Activated naive CD4-positive, alpha-beta T cell treated with anti-CD3 and anti-CD28 coated beads for 36 hours (primary cell): ENCODE measurements at places on chromosomes 6 and 20. TPM values are rescaled to one million over a fixed set of nuclear protein-coding genes. Genes with fewer than 3 reads are reported as not detected.

DNA sequence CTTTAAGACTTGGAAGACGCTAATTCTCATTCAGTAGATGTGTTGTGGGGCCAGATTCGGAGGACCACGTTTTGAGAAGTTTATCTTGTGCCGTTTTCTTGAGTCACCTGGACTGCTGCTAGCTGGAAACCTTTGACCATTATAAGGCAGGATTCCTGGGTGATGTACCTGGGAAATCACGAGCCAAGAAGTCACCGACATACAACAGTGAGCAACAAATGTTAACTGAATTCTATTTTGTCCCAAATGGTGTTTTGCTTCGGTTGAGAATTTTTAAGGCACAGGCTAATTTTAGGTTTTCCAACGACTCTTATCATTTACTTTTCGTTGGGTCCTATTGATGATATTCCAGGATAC lies 93.4 kb upstream of the BTN3A2 start:
- DNase-seq = no peak

GRCh38 chr6:144149894-144150709 lies at the start of gene STX11:
TSS of gene STX11 (plus strand) at chr6:144150517. CDS start at chr6:144186628, 36,111 bp downstream.
- DNase-seq = peak; percentile 91

DNA sequence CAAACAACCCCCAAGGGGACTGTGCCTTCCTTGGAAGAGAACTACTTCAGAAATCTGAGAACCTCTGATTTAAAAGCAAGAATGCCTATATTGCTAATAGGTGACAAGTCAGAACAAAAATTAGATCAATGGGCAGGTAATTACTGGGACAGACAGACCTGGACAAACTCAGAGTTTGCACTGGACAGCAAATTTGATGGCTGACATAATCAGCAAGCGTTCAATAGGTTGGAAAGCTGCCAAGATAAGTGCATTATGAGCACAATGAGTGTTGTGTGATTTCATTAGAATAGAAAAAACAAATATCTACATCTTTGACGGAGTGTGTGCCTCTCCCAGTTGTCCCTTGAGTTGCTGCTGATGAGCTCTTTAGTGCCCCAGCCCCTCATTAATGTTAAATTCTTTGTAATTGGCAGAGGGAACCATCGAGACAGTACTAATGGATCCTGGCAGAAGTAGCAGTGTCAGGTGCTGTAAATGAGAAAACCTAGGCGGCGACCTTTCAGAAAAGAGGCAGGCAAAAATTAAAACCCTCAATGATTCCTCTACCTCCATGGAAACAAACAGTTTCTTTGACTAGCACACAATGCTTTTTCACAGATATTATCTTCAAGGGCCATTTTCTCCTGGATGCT lies 116.5 kb upstream of the COL21A1 start:
- DNase-seq = no peak

DNA sequence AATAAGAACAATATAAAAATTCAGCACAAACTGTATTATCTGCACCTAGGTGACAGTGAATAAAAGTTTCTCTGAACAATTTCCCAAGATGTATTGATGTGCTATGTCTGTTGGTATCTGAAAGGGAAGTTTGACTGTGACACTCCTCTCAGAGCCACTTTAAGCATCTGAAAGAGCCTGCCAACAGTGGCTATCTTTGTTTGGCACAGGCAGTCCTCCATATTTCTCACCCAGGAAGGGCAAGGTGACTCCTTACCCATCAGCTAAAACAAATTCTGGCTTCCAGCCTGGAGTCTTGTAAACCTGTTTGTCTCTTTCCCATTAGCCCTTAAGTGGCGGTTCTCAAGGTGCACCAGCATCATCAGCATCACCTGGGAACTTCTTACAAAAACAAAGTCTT lies 122.4 kb upstream of the VGLL2 start:
- no peak for DNase-seq

DNA sequence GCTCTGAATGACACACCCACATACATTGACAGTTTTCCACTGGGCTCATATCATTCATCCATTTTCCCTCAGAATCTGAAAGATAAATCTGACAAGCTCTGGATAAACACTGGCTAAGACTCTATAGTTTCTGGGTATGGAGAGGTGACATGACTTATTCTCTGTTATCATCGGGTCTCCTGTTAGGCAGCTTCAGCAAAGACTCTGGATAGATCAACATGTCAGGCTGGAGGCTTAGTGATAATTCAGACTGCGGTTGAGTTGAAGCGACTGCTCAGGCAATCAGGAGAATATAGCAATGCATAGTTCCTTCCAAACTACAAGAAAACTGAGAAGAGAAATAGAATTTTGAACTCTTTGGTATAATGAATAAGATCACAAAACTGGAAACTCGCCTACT lies 394.6 kb downstream of the CBLN4 start:
- DNase-seq = no peak

GRCh38 chr6:82030761-82031503 lies 216.6 kb downstream of the IBTK start:
- no peak for DNase-seq

GRCh38 chr20:8242827-8243724 lies 111.0 kb downstream of the PLCB1 start:
- DNase-seq = no peak

DNA sequence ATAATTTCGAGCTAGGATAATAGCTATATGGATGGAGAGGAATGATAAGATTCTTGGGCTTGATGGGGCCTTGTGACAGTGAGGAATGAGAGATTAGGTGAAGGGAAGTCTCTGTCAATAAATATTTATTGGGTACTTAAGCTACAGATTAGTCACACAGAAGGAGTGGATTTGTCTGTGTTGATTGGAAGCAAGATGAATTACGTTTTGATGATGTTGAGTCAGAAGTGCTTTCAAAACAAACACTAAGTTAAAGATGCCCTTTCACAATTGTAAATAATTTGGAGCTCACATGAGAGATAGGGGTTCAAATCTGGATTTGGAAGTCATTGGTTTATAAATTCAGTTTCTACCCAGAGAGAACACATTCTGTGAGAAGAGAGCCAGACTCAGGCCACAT lies 834.2 kb downstream of the KIF16B start:
- no peak for DNase-seq

GRCh38 chr6:87645080-87645479 lies 55.1 kb downstream of the ORC3 start:
- no peak for DNase-seq

GRCh38 chr6:33095681-33096080 lies 19.9 kb downstream of the HLA-DPB1 start:
- no peak for DNase-seq

GRCh38 chr6:169867751-169868191 lies 116.3 kb downstream of the ERMARD start:
- no peak for DNase-seq

GRCh38 chr20:46701556-46701955 lies 7.9 kb upstream of the SLC2A10 start:
- DNase-seq = no peak

DNA sequence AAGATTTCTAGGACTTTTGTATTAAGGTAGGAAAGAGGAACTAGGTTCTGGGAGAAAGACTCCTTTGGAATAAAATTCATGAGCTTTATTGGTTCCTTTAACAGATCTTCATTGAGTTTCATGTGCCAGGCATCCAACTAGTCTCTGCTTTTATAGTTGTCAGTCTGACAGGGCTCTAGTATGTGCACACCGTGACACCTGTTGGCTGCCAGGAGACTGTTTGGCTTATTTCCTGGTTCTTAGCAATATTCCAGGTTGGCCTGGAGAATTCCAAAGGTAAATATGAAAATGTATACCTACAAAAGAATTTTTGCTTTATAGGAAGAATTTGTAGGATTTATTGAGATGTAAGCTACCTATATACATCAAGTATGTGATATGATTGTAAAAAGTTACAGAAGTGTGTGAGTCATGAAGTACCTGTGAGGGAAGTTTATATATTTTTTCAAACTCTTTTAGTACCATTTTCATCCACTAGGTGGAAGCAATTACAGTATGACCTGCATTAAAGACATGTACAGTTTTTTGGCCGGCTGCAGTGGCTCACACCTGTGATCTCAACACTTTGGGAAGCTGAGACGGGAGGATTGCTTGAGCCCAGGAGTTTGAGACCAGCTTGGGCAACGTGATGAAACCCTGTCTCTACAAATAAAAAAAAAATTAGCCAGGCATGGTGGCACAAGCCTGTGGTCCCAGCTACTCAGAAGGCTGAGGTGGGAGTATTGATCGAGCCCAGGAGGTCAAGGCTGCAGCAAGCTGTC lies 35.2 kb downstream of the NDUFAF5 start:
- peak; percentile 16 for DNase-seq

DNA sequence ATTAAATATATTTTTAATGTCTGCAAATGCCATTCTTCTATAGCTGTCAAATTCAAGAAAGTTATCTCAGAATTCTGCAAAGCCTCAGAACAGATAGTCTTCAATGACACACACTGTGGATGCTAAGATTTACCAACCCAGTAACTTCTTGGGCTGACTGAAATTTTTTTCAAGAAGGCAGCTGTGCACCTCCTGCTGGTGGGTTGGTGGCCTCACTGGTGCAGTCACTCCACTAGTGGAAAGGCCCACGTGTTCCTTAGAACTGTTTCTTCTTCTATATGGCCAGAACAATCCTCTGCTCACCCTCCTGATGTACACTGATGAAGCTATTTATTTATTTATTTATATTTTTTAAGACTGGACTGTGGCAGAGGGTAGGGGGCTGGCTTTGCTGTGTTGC lies 28.1 kb upstream of the MTCL3 start:
- DNase-seq = peak; percentile 49

- DNase-seq = no peak
Measured at GRCh38 chr20:38032585-38033329, 499 bp downstream of the TTI1 start.

DNA sequence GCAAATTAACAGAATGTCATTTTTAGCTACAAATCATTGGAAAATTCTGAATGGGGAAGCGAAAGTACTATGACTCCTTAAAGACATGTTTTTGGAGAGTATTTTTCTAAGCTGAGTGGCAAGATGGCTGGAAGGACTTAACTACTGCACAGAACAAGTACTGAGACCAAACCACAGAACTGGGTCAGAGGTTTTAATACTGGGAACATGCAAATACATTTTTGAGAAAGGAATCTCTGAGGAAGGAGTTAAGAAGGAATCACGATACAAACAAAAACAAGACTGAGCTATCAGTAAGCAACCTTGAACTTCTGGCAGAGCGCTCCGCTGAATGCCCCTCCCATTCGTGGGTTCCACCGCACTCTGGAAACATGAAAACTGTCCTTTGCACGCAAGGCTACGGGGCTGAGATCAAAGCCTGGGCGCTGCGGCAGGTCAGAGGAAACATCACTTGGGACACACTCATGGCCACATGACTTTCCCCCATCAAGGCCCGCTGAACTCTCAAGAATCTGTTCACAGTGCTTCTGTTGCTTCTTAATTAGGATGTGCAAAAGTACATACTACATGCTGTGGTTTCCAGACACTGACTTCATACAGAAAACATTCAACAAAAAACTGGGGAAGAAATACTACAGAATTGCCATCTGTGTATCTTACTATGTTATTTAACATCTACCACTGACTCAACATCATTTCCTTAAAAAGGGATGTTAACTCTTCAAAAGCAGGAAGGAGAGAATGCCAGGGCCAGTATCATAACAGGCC lies 27.8 kb downstream of the SLC23A2 start:
- peak; percentile 68 for DNase-seq

GRCh38 chr20:49482173-49482572 lies 295 bp downstream of the KCNB1 start:
- no peak for DNase-seq

DNA sequence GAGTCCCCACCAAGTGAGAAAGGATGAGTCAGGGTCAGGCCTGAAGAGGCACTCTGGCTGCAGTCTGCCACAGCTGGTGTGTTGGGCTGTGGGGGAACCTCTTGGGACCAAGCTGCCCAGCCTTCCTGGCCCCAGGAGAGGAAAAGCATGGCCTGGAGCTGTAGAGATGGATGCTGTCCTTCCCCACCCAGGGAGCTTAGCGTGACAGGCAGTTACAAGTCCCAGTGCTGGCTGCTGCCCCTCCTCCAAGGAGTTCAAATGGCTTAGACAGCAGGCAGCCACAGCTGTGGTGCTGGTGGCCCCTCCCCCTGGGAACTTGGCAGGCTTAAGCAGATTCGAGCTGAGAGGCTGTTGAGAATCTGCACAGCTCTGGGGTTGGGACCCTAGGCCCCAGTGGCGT lies 253.2 kb downstream of the PLCB1 start:
- DNase-seq = no peak

DNA sequence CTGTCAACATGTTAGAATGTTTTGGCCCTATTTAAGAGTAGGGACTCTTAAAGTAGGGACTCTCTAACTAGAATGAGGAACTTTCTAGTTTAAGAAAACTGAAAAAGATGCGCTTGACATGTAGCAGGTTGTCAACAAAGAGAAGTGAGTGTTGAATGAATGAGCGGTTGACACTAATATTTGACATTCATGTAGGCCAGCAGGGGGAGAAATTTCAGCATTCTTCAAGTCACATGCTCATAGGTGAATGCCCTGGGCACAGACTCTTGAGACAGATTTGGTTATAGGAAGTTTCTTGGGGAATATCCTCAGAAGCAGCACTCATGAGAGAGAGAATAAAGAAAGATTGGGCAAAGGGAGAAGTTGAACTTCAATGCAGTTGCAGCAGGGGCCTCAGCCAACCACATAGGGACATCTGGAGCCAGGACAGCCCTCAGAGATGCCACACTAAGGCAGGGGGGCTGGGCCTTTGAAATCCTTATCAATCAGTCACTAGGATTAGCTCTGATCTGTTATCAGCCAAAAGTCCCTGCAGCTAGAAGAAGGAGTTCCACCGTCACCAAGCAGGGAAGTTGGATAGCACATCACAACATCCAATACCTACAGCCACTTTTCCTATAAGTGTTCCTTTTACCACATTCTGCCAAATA lies 145.1 kb upstream of the FKBP1C start:
- DNase-seq = no peak

DNA sequence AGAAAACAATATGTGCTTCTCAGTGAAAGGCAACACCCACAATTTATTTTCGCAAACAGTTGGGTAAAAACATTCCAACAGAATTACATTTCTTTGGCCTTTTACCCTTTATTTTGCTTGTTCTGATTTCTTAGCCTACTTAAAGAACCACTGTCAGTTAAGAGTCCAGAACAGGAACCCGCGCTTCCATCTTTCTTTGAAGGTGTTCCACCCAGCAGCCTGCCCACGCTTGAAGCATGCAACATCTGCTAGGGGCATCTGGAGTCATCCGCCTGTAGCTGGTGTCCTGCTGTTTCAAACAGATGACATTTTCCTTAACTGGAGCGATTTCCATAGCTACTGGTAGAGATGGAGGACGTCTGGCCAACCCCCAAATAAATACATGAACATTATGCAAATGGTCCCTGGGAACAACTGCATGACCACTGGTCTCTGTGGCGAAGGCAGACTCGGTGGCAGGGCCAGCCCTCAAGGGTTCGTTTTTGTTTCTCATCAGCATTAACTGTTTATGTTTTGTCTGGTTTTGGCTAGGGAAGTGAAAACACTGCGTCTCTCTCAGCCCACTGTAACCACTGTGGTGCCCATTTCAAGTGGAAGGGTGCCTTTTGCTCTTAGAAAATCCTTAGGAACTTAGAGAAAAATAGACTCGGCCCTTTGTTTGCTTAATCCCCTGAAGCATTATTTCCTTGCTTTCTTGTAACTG lies 51.6 kb downstream of the LAMA4 start:
- no peak for DNase-seq

The ZNF311 gene
- 0.57 TPM for total RNA-seq

The DHX16 gene
- 27.7 TPM for total RNA-seq

The PNRC1 gene
- 110 TPM for total RNA-seq

The DOK5 gene
- total RNA-seq = 3.9 TPM

The TRIM15 gene
- 0.79 TPM for total RNA-seq

The RBM39 gene
- 304 TPM for total RNA-seq

The C6orf58 gene
- total RNA-seq = not detected

The CAGE1 gene
- total RNA-seq = 0.25 TPM
